Osteoblast (primary cell): ENCODE measurements at places on chromosomes 16 and 17.

GRCh38 chr16:28522792-28523191, 16.0 kb downstream of the NUPR1 start:
- DNase-seq: no peak

DNA sequence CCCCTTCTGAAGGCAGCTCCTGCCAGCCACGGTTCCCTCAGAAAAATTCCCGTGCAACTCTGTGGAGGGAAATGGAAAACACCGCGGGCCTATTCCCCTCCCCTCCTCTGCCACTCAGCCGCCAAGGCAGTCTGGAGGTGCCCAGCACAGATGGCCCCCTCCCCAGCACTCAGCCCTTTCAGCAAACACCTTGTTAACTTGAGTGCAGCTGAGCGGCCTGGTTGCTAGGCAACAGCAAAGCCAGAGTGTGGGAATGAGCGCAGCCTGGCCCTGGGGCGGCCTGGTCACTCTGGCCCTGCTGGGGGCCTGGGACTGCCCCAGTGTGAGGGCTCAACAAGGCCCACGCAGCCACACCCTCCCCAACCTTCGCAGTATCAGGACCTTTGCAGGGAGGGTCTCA, 32.8 kb downstream of the CACNA1G start:
- DNase-seq: no peak

DNA sequence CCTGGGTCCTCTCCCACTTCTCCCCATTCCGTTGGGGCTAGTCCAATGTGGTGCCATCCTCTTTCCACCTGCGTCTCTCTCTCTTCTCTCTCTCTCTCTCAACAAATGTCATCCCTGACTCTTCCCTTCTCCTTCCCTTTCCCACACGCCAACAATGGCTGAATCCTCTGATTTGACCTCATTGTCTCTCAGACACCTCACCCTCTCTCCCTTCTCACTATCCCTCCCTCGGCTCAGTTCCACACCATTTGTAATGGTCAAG, 628 bp upstream of the ZNF18 start:
- DNase-seq: no peak

- DNase-seq: peak; percentile 32
These were observed 30.7 kb downstream of the CDRT4 start for GRCh38 chr17:15436473-15437302.

DNA sequence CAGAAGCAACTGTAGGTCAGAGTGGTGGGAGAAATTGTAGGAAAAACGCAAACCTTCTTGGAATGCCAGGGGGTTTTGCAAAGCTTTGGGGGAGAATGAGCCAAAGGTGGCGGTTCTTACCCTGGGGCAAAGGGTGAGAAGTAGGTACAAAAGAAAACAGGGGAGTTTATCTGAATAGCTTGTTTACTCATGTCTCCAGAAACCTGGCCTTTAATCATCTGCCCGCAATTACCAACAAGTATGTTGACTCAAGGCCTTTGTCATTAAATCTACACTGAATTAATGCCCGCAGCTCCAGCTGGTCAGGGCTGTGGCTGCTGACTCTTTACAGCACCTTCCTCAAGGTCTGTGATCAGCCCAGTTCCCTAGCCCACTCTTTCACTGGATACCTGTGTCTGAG, 320.1 kb downstream of the CBLN1 start:
- DNase-seq: no peak

DNA sequence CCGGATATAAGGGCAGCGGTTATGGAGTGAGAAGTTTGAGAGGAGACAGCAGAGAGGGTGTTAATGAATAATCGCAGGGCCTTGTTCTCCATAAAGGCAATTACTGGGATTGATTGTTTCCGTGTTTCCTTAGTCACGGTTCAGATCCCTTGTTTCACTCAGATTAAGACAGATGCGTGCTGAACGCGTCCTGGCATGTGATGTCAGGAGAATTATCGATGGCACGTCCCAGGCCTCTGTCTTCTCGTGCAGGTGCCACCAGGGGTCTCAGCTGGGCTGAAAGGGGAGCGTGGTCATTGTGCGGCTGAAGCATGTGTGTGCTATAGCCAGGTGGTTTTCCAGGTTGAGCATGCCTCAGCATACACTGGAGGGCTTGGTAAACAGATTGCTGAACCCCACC, 142.4 kb upstream of the NOL11 start:
- DNase-seq: no peak

DNA sequence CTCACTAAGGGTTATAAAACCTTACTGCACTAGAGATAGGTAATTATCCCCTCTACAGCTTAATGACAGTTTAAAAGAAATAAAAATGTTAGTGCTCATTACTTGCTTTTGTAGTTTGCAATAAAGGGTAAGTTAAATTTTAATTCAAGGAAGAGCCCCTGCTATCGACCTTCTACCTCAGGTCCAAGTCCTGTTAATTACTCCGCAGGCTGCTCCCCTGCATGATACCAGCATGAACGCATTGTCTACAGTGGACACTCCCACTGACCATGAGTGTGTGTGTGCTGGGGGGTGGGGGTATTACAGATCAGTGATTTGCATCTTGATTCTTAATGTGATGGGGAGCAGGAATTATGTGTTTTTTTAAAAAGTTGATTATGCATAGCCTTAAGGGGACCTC, 103.1 kb downstream of the AATF start:
- DNase-seq: no peak

GRCh38 chr16:9465161-9465560, 373.7 kb downstream of the HAPSTR1 start:
- DNase-seq: no peak

DNA sequence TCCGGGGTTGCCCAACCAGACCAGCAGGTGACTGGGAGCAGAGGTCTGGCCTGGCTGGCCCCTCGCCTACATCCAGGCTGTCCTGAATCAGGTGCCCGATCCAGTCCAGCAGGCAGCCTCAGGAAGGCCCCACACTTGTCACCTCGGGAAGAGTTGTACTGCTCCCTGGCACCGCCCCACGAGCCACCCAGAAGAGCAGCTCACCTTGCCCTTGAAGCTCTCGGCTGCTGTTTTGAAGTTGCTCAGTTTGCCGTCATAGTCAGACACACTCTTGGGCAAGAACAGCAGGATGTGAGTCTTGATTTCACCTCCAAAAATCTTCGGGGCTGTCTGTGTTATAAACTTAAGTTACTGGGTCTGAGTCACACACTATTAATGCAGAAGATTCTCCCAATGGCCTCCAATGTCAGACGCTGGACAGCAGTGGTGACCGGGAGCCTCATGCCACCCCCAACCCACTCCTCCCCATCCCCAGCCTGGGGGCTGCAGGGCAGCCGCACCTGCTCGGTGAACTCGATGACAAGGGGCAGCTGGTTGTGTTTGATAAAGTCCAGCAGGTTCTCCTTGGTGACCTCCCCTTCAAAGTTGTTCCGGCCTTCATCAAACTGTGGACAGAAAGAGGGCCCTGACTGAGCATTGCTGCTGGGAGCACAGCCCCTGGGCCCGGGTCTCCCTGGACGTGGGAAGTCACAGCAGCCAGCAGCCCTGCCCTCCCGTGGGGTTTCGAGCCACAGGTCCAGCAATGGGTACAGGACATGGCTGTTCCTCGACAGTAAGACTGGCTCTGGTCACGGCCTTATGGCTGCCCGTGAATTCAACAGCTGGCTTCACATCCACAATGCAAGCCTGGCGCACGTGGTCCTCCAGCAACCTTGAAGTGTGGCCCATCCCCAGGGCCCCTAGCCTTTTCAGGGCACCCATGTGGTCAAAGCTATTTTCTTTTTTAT, 12.2 kb upstream of the PPP1R27 start:
- peak; percentile 84 for DNase-seq
